ENCODE measurements at places on chromosomes 7 and 10.

GRCh38 chr10:112689327-112690072, 242.5 kb downstream of the VTI1A start:
- DNase-seq: no peak

DNA sequence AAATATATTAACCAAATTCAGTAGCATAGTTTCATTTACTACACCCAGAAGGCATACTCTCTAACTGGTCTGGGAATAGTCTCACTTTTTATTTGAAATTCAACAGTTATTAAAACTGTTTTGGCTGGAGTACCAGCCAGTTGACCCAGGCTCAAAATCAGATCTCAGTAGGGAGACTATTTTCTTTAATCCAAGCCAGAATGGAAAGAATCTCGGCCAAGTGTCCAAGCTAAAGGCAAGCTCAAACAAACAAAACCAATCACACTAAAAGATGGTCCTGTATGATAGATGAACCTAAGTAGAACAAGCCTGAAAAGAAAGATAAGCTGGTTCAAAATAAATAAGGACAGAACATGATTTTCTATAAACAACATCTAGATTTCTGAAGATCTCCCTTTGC, 259.6 kb upstream of the POM121L12 start:
- no peak for DNase-seq

- DNase-seq: peak; percentile 86
These were observed 68.6 kb downstream of the LHPP start for GRCh38 chr10:124530215-124530665.

- DNase-seq: no peak
These were observed 168.2 kb downstream of the NRF1 start for GRCh38 chr7:129779602-129780256.

DNA sequence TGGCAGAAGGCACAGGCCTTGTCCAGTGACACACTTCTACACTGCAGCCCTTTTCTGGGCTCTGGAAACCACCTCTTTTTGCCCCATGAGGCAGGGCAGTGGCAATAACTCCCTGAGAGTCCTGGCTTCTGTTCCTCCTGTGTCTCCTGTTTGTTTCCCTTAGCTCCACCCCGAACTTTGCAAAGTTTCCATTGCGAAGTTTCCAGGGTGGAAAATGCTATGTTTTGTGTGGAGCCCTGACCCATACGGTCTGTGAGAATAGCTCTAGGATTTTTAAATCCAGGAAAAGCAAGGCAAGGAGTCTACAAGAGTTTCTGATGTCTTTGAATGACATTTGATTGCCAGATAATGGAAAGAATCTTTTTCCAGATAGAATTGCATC, 92.2 kb upstream of the AKR1E2 start:
- no peak for DNase-seq

- DNase-seq: no peak
These were observed 315.8 kb upstream of the ZNF32 start for GRCh38 chr10:43964486-43964885.

- no peak for DNase-seq
These were observed 681.8 kb downstream of the TYW1 start for GRCh38 chr7:67678419-67678818.

DNA sequence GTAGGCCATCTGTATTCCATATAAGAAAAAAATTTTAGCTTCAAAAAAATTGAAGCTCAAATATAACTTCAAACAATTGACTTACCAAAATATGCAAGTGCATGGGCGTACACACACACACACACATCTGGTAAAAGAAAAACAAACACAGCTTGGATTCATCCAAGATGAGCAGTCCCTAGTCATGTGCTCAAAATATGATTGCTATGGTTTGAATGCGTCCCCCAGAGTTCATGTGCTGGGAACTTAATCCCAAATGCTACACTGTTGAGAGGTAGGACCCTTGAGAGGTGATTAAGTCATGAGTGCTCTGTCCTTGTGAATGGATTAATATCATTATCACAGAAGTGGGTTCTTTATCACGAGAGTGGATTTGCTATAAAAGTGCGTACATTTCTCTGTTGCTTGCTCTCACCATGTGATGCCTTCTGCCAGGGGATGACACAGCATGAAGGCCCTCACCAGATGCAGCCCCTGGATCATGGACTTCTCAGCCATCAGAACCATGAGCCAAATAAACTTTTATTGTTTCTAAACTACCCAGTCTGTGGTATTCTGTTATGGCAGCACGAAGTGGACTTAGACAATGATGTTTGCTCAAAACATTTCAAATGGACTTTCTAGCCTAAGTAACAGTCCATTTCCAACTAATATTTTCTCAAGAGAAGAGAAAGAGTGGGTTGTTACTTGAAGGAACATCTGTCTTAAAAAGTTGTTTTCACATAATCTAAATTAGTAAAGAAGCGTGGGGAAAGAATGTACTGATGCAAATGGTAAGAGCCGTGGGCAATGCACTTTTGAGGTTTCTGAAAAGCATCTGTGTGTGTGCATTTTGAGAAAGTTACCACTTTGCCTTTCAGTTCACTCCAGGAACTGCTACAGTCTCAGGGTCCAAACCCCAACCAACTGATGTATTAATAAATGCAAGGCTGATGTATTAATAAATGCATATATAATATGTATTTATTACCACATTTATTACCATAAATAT, 15.1 kb upstream of the SVIL start:
- no peak for DNase-seq

DNA sequence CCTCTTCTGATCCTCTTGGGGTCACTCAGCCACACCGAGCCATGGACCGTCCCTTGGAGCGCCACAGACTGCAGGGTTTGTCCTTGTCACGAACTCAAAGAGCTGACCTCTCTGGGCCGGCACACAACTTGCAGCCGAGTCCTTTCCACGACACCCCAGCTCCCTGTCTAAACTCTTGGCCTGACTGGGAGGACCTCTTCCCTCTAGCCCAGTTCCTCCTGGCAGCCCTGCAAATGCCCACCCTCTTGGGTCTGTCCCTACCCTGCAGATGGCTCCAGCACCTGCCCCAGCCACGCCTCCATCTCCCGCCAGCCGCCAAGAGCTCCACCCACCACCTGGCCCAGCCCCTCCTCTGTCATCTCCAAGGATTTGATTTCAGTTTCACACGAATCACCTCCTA, 339.2 kb downstream of the DNAJB6 start:
- DNase-seq: no peak

DNA sequence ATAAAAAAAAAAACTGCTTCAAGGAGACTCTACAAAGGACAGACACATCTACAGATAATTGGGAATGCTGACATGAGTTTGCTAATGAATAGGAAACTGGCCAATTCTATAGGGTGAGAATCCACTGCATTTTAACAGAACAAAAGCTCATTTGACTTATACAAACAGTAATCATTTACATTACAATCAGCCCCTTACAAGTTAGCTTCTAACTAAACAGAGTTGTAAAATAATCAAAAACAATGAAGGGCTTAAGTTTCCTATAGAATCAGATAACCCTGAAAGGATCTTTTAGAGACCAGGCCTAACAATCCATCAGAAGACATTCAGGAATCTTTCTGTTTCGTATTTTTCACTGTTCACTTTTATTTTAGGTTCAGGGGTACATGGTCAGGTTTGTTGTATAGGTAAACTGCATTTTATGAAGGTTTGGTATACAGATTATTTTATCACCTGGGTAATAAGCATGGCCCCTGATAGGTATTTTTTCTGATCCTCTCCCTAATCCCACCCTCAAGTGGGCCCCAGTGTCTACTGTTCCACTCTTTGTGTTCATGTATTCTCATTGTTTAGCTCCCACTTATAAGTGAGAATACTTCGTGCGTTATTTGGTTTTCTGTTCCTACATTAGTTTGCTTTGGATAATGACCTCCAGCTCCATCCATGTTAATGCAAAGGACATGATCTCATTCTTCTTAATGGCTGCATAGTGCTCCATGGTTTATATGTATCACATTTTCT, 131.3 kb upstream of the NOBOX start:
- no peak for DNase-seq

DNA sequence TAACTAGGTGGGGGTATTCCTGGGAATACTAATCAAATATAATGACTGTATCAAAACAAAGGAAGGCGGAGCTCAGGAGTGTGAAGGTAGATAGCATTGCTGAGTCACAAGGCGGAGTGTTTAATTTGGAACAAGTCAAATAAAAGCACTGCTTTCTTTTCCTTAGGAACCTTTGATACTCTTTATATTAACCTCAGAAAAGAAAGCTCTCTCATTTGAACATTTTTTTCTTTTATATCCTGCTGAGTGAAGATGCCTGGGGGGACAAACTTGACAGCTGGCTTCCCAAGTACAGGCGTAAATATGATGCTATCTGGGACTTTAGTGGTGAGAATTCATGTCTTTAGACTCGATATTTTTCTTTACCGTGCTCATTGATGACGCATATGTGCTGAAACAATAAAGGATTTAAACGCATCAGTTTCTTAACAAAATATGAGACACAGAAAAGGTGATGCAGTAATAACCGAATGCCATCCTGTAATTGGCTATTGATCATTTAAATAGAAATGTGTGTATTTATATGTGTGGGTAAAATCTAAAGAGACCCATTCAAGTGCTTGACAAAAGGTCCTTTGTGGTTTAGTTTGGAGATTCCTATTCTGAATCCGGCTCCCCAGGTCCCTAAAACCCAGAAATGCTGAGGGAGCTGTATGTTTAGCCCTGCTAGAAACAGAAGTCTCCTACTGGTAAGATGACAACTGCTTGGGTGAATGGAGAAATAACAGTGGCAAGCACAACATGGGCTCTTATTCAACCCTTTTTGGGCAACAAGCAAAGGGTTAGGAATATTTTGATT, 102.7 kb downstream of the PRTFDC1 start:
- DNase-seq: no peak

GRCh38 chr7:151426904-151427704, 12.8 kb downstream of the CRYGN start:
- DNase-seq: no peak

- no peak for DNase-seq
These were observed 38.7 kb upstream of the MTPAP start for GRCh38 chr10:30387646-30388243.

- DNase-seq: no peak
These were observed 94.0 kb downstream of the SFMBT2 start for GRCh38 chr10:7316839-7317238.

DNA sequence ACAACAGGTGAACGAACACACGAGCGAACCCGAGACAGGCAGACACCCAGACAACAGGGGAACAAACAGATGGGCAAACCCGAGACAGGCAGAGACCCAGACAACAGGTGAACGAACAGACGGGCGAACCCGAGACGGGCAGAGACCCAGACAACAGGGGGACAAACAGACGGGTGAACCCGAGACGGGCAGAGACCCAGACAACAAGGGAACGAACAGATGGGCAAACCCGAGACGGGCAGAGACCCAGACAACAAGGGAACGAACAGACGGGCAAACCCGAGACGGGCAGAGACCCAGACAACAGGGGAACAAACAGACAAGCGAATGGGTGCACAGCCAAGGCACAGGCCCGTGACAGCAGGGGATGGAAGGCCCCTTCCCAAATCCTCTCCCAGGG, 264.7 kb downstream of the ELFN1 start:
- no peak for DNase-seq

GRCh38 chr10:17088118-17088806, 41.3 kb downstream of the CUBN start:
- no peak for DNase-seq

DNA sequence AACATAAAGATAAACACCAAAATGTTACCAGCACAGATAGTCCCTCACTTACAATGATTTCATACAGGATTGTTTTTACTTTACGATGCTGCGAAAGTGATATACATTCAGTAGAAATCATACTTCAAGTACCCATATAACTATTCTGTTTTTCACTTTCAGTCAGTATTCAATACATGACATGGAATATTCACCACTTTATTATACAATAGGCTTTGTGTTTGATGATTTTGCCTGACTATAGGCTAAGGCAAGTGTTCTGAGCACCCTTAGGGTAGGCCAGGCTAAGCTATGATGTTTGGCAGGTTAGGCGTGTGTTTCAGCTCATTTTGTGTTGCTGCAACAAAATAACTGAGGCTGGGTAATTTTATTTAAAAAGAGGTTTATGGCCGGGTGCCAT, 155.0 kb downstream of the RTKN2 start:
- DNase-seq: no peak

DNA sequence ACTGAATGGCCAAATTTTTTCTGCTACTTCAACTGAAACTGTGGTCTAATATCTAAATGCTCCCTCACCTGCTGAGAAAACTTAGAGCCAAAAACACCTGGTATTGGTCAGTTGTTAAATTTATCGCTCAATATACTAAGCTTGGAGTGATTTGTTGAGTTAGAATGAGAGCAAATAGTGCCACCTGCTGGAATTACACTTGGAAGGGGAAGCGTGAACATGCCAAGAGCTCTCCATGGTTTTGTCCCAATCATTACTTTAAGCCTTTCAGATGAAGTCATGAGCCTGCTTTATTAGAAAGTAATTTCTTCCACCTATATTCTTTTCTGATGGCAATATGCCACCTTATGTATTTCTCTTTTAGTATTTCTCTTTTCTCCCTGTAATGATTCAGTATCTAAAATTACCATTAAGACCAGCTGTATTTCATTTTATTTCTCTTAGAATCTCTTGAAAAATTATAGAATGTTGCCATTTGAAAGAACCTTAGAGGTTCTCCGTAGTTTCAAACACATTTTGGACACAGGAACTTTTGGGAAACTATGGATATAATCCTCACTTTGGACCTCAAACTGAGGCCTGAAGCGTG, 447.8 kb upstream of the C7orf33 start:
- DNase-seq: no peak

- no peak for DNase-seq
These were observed 251.2 kb upstream of the GRB10 start for GRCh38 chr7:51033727-51034520.

DNA sequence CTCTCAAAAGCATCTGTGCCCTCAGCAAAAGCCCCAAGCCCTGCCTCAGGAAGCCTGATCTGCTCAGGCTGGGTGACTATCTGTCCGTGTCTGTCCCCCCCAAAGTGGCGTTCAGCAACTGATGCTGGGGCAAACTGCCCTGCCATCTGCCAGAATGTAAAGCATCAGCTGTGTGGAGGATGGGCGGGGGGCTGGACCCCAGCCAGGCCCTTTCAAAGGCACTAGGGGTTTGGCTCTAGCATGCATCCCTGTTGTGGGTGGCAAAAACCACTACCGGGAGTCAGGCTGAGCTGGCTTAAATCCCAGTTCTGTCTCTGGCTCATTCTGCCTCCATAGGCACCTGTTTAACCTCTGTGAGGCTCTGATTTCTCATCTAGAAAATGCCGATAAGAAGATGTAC, 35.5 kb downstream of the GPRIN2 start:
- no peak for DNase-seq

GRCh38 chr10:110093722-110094121, 85.9 kb downstream of the ADD3 start:
- no peak for DNase-seq

DNA sequence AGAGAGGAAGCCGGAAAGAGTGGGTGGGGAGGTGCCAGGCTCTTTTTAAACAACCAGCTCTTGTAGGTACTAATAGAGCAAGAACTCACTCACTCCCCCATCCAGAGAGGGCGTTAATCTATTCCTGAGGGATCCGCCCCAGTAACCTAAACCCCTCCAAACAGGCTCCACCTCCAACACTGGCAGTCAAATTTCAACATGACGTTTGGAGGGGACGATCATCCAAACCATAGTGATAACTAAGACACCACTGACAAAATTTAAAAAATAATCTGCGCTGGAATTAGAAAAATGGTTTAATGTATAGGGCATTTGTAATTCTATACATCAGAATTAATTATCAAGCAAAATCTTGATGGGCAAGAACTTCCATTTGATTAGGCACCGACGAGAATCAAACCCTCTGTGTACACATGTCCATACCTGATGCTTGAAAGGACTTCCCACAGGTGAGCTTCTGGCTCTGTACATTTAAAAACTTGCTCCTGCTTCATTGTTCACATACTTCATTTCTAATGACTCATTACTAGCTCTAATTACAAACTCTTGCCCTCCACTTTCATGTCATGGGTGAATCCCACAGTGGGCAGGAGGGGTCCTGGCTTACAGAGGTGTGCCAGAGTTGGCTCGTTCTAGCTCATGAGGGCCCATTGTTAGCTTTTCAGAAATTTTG, 20.6 kb upstream of the KDM7A start:
- no peak for DNase-seq
